ENCODE measurements at places on chromosomes 11 and 22.

DNA sequence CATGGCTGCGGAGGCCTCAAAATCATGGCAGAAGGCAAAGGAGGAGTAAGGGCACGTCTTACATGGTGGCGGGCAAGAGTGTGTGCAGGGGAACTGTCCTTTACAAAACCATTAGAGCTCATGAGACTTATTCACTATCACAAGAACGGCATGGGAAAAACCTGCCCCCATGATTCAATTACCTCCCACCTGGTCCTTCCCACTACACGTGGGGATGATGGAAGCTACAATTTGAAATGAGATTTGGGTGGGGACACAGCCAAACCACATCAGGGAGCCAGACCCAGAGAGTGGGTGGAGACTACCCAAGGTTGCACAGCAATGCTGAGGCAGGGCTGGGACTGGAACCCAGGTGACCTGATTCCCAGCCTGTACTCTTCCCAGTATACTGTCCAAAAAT is 8.6 kb upstream of the TMPRSS6 start:
- DNase-seq, result no peak

DNA sequence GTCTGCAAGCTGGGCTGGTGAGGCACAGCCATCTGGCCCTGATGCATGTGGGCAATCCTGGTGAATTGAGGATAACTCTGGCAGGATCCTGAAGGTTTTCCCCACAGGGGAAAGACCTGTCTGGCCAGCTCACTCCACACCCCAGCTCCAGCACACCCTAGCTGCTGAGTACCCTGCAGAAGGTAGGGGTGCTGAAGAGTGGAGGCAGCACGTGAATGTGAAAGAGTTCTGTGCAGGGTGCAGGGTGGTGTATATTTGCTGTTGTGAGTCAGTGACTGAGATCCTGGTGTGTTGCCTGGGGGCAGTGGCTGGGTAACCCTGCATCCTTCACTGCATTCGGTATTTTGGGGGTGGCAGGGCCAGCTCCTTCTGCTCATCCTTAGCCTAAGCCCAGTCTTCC is 22.4 kb downstream of the DGAT2 start:
- no peak for DNase-seq

GRCh38 chr11:35610631-35611030 is 7.6 kb upstream of the FJX1 start:
- DNase-seq, result no peak

DNA sequence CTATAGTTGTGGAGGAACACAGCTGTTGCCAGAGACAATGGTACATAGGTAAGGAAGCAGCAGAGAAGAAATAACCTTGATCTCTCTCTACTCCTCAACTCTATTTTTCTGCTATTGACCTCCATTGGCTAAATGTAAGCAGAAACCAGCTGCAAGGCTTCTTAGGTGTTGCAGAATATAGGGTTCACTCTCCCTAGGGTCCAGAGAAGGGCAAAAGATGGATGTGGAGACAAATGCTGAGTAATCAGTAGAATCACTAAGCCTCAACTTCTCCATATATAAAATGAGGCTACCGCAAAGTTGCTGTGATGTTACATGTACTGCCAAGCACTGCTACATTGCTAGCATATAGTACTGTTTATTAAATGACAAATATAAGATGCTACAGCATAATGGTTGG is 120.6 kb downstream of the PDE3B start:
- no peak for DNase-seq

- peak; percentile 7 for DNase-seq
Observed at GRCh38 chr22:23380230-23380573, 199.9 kb downstream of the IGLL1 start.

DNA sequence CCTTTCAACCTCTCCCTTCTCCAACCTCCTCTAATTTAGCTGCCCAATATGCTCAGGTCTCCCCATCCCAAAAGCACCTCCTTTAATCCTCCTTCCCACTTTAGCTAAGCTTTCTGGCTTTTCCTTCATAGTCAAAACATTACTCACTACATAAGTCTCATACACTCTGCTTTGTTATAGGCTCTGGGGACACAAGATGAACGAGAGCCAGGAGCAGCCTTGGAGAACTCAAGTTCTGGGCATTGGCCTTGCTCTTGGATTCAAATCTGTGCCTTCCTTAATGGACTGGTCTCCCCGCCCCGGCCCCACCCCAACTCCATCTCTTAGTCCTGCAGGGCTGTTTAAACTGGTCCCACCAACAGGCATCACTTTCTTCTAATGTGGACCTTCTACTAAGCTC is 11.4 kb upstream of the HPX start:
- no peak for DNase-seq

DNA sequence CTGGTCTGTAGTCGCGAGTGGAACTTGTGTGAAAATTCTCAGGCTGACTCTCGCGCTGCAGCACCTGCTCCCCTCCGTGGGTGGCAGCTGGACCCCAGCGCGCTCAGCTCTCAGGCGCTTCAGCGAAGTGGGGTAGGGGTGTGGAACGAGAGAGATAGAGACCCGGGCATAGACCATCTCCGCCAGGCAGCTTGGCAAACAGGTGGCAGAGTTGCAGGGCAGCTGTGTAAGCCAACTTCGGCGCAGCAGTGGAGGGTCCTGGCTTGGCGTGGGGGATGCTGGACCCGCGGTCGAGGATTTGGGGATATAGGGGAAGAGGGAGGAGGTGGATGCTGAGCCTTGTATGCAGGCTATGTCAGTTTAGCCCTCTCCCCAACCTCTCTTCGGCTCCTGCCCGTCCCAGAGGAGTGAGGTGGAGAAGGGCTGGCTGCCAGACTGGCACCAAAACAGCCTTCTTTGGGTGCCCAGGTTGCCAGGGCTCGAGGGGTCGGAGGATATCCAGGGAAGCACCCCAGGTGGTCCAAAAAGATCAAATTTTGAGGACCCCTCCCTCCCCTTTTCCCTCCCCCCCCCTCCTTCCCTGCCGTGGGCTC is 746 bp upstream of the CALCB start:
- DNase-seq, result no peak

DNA sequence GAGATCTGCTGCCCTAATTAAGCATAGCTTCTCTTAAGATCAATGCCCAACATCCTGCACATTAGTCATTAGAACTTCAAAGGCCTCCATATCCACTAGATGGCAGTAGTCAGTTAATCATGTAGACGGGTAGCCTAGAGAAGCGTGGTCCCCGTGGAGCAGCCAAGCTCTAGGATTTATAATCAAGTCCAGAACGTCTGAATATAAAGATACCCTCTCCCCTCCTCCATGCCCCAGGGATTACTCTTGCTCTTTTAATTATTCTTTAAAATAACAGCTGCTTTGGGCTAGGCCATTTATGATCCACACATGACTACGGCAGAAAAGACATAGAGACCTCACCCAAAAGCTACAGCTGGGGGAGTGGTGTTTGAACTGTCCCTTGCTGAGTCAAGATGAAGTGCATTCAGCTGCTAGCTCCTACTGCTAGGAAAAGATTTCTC is 327.6 kb upstream of the PLET1 start:
- peak; percentile 89 for DNase-seq

GRCh38 chr22:38944653-38945052 is 12.8 kb upstream of the APOBEC3A start:
- DNase-seq, result no peak

GRCh38 chr22:47106806-47107205 is 344.4 kb downstream of the TBC1D22A start:
- DNase-seq, result no peak

DNA sequence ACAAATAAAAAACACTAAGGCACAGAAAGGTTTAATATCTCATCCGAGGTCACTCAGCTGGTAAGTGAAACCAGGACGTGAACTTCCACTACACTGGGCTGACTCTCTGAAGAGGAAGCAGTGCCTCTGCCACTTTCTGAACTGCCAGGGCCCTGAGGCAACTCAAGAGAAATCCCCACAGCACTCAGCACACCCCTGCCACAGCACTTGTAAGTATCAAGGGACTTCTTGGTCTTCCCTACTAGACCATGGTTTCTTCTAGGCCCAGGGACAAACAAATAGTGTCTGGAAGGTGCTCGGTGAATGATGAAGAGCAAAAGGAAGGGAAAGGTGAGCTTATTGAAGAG is 49.7 kb downstream of the RPL27A start:
- no peak for DNase-seq

DNA sequence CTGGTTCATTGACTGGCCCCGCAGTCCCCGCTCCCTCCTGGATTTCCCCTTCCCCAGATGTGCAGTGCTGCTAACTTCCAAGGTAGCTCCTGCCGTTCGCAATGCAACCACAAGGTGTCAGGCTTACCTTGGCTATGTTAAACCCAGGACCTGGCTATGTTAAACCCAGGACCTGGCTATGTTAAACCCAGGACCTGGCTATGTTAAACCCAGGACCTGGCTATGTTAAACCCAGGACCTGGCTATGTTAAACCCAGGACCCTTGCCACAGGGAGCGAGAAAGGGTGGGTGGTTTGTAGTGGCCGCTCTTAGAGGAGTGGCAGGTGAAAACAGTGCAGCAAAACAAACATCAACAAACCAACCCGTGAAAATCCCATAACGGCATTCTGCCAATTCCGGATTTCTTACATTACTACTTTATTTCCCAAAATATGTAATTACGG is 2.9 kb upstream of the ADAMTS8 start:
- DNase-seq, result peak; percentile 83

GRCh38 chr22:26835929-26836528 is 178.6 kb downstream of the MIAT start:
- DNase-seq, result peak; percentile 34

DNA sequence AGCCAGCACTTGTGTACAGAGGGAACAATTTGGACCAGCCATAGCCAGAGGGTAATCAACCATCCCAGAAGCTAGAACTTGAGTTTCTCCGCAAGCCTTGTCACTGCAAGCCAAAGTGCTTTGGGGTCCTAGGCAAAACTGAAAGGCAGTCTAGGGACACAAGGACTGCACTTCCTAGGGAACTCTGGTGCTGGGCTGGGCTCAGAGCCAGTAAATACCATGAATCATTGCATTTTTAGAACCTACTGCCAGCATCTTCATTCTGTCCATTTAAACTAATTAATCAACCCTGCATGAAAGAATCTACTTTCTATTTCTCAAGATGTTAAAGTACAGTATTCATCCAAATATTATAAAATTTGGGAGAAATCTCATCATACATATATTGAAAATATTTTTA is 20.0 kb downstream of the PATE3 start:
- DNase-seq, result no peak

DNA sequence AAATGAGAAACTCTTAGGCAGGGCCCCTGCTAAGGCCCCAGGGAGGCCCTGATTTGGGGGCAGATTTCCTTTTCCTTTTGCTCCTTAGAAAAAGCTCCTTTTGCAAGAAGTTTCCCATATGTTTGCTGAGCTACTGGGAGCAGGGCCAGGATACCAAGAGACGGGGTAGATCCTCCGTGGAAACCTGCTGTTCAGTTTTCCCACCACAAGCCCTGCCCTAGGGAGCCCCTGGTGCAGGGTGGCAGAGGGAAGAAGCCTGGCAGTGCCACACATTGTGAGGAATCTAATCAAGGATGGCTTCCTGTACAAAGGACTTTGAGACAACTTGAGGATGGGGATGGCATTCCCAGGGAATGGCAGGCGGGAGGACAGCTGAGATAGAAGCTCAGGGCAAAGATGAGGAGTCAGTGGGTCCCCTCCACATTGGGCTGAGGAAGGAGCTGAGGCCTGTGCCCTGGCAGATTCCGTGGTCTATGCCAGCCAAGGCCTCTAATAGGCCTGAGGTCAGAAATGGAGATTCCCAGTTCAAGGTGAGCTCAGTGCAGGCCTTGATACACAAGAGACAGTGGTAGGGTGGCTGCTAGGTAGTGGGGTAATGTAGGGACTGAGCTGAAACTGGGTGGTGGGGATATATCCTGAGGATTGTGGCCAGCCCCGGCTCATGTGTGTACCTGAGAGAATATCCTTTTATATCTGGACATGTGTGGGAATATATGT is 15.0 kb downstream of the TUB start:
- no peak for DNase-seq

- DNase-seq, result no peak
Observed at GRCh38 chr11:18229501-18229900, 7.1 kb downstream of the SAA4 start.

DNA sequence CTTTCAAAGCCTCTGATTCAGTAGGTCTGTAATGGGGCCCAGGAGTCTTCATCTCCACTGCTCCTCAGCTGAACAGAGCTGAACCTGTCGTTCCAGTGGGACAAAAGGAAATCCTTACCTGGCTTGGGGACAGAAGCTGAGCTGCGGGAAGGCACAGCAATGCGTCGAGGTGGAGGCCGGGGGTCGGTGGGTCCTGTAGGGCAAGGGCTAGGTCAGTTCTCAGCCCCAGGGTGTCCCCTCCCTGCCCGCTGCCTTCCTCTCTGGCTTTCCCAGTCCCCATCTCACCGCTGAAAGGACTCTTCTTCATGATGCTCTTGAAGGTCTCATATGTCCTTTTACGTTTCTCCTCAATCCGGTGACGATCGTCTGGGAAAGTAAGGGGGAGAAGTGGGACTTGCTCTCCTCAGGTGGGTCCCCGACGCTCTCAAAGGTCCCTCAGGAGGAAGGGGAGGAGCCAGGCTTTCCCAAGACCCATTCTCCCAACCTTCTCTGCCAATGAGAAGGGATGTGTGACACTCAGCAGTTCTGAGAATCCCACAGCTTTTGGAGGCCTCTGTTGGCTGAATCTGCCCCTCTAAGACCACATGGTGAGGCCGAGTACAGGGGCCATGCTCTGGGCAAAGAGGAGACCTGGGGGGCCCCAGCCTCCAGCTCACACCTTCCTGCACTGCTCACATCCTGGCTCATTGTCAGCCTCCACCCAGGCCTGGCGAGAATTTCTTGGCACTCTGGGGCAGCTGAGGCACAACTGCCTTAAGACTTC is 7.0 kb downstream of the RELA start:
- no peak for DNase-seq

GRCh38 chr11:12815129-12815480 is 140.9 kb downstream of the TEAD1 start:
- DNase-seq, result no peak

- DNase-seq, result no peak
Observed at GRCh38 chr11:121040614-121041002, 16.7 kb downstream of the TBCEL start.
